Uterus (tissue), 4 donors: ENCODE measurements at places on chromosomes 2 and 18. TPM values are rescaled to one million over a fixed set of nuclear protein-coding genes. Genes with fewer than 3 reads are reported as not detected.

ERICH2 gene
- total RNA-seq: not detected

RNF149 gene
- total RNA-seq: 61.5 TPM

DIS3L2 gene
- total RNA-seq: 40.2 TPM

GRCh38 chr2:99032786-99033185, 96.8 kb upstream of the CRACDL start:
- H3K4me1 ChIP-seq: no peaks in the 10 kb centered on the region
- H3K27me3 ChIP-seq: no peaks in the 10 kb centered on the region
- no peak overlapping the region for H3K4me3 ChIP-seq

DNA sequence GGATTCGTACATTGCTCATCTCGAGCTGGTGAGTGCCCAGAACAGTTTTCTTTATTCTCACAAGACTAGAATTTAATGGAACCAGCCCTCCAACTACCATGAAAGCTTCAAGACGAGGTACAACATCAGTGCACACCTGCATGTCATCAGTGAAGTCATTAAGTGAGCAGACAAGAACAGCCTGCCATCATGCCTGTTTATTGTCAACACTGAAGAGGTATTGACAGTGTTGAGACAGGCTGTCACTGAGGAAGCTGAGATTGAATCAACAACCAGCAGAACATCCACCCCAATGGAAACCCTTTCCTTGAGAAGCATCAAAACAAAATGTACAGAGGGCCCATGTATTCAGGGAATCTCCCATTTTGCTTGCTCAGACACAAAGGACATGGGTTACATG, 148.0 kb upstream of the TCF4 start:
- no peak for DNase-seq
- H3K4me3 ChIP-seq: no peak overlapping the region
- H3K27me3 ChIP-seq: no peaks in the 10 kb centered on the region
- H3K36me3 ChIP-seq: no peaks in the 10 kb centered on the region
- no peak overlapping the region for H3K27ac ChIP-seq
- H3K4me1 ChIP-seq: no peaks in the 10 kb centered on the region

GRCh38 chr18:62183578-62184195, 3.2 kb downstream of the PIGN start:
- peaks cover 5% of the 10 kb centered on the region for H3K4me1 ChIP-seq
- H3K36me3 ChIP-seq: no peaks in the 10 kb centered on the region
- H3K4me3 ChIP-seq: no peak overlapping the region
- H3K27ac ChIP-seq: no peak overlapping the region
- DNase-seq: no peak
